Mesenteric fat pad (tissue), 1 donor: ENCODE measurements at places on chromosomes 3 and 15. TPM values are rescaled to one million over a fixed set of nuclear protein-coding genes. Genes with fewer than 3 reads are reported as not detected.
A peak's percentile ranks its signal among the peaks of the same experiment; 100 is the strongest.

DNA sequence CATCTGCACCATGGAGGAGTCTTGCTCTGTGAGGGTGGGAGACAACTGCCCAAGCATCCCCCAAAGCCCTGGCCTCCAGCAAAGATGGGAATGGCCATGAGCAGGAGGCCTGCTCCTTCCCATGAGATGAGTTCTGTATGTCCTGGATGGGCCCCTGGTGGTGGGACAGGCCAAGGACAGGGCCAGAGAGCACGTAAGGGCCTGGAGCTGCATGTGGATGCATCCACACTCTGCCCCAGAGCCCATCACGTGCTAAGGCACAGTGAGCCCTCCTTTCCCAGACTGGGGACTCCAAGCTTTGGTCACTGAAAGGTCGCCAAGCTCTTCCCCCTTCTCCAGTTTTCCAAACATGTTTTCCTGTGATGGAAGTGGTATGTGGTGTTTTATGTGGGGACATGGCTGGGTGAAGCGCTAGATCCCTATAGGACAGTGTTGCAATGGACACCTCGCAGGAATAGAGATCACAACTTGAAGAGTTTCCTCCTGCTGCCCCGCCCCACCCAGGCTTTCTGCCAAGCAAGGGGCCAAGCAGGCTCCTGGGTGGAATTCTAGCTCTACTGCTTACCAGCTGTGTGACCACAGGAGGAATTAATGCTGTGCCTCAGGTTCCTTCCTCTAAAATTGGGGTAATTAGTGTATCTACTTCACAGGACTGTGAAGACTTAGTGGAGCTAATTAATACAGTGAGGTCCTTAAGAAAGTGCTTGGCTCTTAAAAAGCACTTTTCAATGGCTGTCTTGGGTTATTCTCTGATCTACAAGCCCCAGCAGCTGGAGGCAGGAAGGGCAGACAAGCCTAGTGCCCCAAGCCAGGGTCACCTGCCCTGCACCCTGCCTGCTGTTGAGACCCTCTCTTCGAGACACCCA, 106.4 kb upstream of the RPL32 start:
- DNase-seq: no peak

GRCh38 chr3:149678351-149678950, 20.6 kb upstream of the WWTR1 start:
- no peak for DNase-seq

- DNase-seq: no peak
Measured at GRCh38 chr3:183592821-183593220, 37.3 kb upstream of the KLHL6 start.

- no peak for DNase-seq
Measured at GRCh38 chr3:57918123-57918837, 89.9 kb upstream of the FLNB start.

- no peak for DNase-seq
Measured at GRCh38 chr3:149955449-149955848, 15.2 kb downstream of the PFN2 start.

DNA sequence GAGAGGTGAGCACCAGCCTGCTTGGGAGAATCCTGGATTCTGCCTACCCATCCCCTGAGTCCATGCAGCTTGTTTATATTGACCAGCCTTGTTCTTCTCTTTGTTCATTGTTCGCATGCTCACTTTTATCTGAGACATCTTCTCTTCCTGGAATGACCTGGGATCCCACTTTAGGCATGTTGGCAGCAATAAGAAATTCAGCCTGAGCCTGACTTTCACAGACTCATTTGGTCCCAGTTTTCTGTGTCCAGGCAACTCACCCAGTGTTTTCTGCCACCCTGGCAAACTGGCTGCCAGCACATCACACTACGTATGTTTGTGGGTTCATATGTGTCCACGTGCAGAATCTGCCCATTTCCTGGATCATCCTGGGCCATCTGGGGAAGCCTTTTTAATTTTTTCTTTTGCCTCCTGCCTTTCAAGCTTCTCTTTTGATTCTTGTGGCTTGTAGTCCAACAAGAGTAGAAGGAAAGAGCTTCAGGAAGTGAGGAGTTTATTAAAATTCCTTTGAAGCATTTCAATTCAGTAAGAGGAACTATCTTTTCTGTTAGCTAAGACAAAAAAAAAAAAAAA, 199.9 kb downstream of the FNDC3B start:
- DNase-seq: no peak

DNA sequence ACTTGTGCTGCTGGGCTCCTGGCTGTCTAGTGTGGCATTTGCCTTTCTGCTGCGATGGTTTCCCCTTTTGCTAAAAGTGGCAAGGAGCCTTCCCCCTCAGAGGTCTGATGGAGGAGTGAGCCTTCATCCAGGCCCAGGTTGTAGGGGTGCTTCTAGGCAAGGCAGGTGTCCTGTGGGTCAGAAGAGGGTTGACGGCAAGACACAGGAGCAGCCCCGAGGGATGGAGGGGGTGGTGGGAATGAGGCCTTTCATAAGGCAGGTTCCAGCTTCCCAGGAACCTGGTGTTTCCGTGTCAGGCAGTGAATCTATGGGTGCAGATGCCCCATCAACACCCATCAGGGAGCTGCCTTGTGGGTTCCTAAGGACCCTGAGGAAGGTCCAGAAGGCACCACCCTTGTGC, 63.0 kb upstream of the TAMM41 start:
- DNase-seq: peak; percentile 60

Gene CIP2A
- total RNA-seq: 2.1 TPM

Gene PEX5L
- total RNA-seq: not detected

GRCh38 chr3:12885583-12885930, 44.2 kb upstream of the RPL32 start:
- DNase-seq: no peak

GRCh38 chr15:68843425-68844311, 23.0 kb upstream of the ANP32A start:
- no peak for DNase-seq

DNA sequence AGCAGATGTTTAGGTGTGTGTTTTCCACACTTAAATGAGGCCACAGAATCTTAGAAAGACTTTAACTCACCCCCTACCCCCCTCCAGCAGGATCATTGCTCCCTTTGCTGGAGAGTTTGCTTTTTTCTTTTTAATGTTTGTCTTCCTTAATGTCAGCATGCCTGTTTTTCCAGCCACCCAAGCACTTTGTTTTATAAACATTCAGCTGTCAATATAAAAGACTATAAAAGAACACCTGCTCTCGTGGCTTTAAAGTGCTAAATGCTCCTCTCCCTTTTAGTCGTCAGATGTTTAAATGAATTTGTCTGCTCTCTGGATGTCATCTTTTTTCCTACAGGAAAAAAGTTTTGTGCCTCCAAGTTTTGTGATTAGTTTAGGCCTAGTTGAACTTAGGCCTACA, 61.7 kb downstream of the SIDT1 start:
- no peak for DNase-seq

Gene TLR9
- 0.19 TPM for total RNA-seq

DNA sequence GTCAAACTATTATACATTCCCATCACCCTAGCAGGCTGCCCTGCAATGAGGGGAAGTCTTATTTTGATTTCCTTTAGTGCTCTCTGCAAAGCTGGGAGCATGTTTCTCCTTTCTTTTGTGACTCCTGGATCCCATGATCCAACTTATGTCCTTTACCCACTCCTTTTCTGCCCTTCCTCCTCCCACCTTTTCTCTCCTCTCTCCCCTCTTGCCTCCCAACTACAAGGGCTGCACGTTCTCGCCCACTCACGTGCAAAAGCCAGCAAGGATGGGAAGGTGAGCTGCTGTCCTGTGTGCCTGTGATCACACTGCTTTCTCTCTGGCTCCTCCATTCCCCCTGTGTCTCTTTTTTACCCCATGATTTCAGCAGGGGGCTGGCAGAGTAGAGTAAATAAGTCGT, 6.1 kb downstream of the VIPR1 start:
- DNase-seq: no peak

GRCh38 chr15:100592898-100593297, 9.1 kb downstream of the LINS1 start:
- no peak for DNase-seq

Gene SOX2
- not detected for total RNA-seq

Gene ALS2CL
- total RNA-seq: 8.4 TPM

DNA sequence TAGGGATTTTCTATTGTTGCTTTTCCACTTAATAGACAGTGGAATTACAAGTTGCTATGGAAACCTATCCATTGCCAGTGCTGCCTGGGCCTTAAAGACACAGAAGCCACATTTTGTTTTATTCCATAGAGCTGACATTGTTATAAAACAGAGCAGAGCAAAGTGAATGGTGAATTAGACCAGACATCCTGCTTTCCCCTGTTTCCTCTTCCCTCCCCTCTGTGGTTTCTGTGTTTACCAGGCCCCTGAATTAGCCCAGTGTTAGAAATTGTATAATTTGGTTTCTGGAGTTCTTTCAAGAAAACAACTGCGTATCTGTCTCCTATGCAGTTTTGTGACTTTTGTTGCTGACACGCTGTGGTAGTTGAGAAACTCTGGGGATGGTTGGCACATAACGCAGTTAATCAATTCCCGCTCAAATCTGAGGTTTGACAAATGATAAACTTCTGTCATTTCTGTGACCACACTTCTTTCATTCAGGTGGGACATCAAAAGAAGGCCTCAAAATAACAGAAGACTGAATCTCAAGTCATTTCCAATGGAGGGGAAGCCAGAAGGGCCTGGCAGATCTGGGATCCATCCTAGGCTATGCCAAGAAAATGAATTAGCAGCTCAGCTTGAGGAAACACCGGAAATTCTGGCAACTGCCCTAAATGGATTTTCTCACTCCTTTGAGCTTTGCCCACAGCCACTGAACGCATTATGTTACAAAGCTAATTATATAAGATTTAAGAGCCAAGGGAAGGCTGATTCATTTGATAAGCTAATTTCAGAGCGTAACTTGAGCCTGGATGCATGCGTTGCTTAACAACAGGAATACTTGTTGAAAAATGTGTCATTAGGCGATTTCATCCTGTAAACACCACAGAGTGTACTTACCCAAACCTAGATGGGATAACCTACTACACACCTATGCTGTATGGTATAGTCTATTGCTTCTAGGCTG, 46.9 kb downstream of the NR1D2 start:
- no peak for DNase-seq

DNA sequence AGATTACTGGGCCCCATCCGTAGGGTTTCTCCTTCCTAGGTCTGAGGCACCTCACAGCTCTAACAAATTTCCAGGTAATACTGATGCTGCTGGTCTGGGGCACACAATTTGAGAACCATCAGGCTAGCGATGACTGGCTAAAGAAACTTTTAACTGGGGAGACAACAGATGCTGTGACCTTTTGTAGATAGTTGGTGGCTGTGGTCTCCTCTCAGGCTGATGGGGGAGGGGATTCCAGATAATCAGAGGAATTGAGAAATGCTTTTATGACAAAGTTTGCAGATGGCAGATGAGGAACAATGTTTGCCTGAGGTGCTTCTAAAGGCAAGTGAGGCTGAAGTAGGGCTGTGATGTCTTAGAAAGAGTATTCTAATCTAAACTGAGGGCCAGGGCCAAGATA, 13.8 kb upstream of the CCR9 start:
- DNase-seq: no peak

Gene BFSP2
- not detected for total RNA-seq

DNA sequence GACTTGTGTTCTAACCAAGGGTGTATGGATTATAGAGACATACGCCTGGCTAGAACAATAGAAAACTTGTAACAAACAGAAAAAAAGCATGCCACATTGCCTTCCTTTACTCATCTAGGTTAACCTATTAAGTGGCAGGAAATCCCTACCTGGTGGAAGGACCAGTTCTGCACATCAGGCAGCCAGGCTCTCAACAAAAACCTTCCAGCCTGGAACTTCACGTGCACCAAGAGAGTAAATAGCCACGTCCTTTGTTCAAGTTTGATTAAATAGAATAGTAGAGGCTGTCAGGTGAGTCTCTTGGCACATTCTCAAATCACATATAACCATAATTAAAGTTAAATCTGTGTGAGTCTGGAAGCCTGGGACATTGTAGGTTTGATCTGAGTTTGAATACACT, 85.0 kb upstream of the DPH6 start:
- no peak for DNase-seq

DNA sequence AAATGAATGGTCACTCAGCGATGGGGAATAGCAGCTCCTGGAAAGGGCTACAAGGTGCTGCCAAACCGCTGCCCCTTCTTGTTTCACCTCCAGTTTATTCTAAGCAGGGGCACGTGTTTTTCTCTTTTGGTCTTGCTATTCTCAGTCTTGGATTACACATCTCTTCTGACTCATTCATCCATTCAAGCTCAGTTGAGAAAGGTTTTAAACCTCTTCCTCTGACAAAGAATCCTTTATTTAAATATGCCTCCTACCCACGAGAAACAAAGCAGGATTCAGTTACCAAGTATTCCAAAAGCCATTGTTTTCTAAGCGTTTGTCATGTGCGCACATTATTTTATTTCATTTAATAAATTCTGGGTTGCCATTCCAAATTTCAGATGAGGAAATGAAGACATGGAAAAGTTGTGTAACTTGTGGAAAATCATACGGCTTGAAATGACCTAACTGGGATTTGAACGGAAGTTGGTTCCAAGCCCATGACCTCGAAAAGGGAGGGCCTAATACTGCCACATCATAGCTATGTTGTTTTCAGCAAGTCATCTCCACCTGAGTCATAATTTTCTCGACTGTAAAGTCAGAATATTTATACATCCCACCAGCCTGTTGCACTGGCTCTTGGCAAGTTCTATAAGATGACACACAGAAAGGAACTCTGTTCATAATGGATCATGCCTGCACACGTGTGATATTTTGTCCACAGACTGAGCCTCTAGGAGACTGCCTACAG, 292.0 kb upstream of the SLCO3A1 start:
- no peak for DNase-seq

DNA sequence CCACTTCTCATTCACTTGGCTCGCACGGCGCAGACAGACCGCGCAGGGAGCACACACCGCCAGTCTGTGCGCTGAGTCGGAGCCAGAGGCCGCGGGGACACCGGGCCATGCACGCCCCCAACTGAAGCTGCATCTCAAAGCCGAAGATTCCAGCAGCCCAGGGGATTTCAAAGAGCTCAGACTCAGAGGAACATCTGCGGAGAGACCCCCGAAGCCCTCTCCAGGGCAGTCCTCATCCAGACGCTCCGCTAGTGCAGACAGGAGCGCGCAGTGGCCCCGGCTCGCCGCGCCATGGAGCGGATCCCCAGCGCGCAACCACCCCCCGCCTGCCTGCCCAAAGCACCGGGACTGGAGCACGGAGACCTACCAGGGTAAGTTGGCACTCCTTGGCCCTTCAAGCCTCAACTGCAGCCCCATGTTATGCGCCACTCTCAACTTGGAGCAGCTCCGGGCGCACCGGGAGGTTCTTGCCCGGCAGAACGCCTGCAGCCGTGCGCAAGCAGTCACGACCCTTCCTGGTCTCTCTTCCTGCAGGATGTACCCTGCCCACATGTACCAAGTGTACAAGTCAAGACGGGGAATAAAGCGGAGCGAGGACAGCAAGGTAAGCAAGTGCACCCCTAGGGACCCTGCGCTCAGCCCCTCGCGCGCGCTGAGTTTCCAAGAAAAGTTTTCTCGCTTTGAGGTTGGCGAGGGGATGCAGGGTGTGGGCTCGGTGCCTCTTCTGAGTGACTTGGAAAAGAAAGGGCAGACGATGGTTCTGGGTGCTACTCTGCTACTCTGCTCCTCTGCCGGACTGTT, at the start of gene BHLHE40:
TSS of gene BHLHE40 (plus strand) at position 10 of the 801 bp plus-strand sequence. CDS start at position 292, 282 bp downstream.
- DNase-seq: no peak
